ENCODE measurements at places on chromosomes 6 and 20.

DNA sequence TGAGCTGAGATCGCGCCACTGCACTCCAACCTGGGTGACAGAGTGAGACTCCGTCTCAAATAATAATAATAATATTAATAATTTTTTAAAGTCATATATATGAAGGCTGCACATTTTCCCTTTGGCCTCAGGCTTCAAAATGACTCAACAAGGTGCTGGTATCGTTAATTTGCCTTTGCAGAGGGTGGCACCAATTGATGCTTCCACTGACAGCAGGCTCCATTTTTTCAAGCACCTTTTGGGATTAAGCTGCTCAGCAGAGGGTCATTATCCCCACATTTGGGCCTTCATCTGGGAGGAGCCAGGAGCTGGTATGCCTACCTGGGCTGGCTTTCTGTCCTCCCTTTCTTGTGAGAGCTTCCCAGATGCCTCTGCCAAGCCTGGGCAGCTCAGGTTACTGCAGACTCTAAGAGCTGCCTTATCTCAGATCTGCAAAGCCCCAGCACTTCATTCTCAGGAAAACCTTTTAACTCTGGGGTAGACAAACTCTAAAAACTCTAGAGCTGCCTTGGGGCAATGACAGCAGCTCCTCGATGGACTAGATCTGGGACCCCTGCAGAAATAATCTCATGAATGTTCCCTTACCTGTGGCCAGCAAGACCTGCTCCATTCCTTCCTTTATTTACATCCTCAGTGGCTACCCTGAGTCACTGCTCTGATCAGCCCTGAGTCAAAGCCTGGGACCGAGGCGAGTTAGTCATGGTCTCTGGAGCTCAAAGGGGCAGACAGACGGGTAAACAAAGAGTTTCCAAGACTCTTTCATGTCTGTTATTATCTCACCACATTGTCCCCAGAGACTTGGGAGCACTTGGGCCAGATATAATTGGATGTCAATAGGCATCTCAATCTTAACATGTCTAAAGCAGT, 80.0 kb upstream of the EYA2 start:
- DNase-seq: no peak

GRCh38 chr6:127954082-127954481, 53.2 kb upstream of the THEMIS start:
- no peak for DNase-seq

DNA sequence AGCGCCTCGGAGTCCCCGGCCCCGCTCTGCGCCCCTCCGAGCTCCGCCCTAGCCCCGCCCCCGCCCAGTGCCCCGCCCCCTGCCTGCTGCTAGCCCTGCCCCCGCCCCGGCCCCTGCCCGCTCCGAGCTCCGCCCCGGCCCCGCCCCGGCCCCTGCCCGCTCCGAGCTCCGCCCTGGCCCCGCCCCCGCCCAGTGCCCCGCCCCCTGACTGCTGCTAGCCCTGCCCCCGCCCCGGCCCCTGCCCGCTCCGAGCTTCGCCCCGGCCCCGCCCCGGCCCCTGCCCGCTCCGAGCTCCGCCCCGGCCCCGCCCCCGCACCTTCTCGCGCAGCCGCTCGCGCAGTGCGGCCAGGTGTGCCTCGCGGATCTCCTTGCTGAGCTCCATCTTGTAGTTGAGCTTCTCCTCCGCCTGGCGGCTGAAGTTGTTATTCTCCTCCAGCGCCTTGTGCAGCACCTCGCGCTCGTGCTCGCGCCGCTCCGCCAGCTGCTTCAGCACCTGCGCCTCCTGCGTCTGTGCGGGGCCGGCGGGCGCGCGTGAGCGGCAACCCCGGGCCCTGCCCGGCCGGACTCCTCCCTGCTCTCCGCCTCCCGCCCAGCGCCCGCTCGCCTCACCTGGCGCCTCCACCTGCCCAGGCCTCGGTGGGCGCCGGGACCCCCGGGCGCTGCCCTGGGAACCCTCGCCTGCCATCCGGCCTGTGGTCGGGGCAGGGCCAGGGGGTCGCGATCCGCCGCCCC, 11.3 kb downstream of the STMN3 start:
- DNase-seq: peak; percentile 88

DNA sequence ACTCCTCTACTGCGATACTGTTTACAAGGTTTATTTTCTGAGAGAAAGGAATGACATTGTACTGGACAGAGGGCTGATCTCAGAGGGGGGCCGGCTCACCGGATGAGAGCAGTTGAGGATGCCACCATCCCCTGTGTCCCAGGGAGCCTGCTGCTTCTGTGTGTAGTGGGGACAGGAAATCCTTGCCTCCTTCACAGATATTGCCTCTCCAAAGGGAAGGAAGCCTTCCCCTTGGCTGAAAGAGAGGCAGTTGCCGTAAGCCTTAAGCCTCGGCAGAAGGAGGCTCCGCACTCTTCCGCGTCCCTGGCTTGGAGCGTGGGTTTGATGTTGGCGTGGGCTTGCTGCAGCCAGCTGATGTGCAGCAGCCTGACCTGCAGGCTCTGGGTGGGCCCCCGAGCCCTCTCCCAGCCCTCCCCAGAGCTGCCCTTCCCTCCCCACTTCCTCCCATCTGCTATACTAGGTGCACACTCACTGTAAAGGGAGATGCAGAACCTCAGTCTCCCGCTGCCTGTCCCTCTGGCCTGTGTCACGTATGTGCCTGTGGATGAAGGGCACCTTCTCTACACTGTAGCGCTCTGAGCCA, 45.7 kb upstream of the RPS6KA2 start:
- DNase-seq: no peak

GRCh38 chr6:53347250-53347920, 1.4 kb downstream of the ELOVL5 start:
- DNase-seq: no peak

- no peak for DNase-seq
Measured at GRCh38 chr6:62808565-62809293, 402.5 kb upstream of the FKBP1C start.

GRCh38 chr6:57222743-57223077, 603 bp upstream of the RAB23 start:
- DNase-seq: no peak

DNA sequence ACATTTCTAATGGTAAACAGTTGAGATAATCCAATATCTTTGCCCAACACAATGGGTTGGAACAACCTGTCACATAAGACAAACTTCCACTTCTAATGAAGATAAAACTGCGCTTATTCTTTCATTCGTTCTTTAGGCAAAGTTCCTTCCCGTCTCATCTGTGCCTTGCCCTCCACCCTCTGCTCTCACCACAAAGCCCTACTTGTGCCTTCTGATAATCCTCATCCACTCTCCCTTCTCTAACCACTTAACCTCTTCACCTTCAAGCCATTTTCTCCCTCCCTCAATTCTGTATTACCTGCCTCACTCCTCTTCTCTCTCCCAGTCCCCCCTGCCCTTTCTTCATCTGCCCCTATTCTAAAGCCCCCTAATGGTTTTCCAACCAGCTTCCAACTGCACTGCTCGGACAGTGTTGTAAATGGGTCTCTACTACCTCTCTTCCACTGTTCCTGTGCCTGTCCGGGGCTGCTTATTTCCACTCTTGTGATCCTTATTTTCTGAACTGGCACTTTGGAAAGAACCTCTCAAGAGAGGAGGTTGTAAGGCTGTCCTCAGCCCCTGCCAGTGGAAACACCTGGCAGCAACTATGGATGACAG, 62.9 kb upstream of the MYB start:
- no peak for DNase-seq

- peak; percentile 23 for DNase-seq
Measured at GRCh38 chr20:37903317-37904007, 535 bp downstream of the VSTM2L start.

GRCh38 chr20:19936466-19937200, 80.5 kb upstream of the NAA20 start:
- no peak for DNase-seq

- DNase-seq: no peak
Measured at GRCh38 chr6:142935553-142936517, 9.1 kb downstream of the HIVEP2 start.

DNA sequence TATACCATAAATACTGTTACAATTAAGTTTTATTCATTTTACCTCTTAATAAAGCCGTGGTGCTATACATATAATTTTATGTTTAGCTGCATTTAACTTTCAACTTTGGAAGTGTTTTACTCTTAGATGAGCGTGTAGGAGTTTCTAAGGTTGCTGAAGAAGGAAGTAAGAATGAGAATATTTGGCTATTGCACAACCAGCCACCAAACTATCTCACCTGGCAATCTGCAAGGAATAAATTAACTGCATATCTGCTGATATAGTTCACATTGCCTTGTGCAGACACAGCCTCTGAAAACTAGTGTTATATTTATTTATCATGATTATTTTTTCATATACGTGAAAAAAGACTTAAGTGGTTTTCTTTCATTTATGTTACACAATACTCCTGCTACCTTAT, 230.4 kb downstream of the PLCB1 start:
- DNase-seq: no peak

- no peak for DNase-seq
Measured at GRCh38 chr6:32267035-32267434, 43.2 kb upstream of the NOTCH4 start.

DNA sequence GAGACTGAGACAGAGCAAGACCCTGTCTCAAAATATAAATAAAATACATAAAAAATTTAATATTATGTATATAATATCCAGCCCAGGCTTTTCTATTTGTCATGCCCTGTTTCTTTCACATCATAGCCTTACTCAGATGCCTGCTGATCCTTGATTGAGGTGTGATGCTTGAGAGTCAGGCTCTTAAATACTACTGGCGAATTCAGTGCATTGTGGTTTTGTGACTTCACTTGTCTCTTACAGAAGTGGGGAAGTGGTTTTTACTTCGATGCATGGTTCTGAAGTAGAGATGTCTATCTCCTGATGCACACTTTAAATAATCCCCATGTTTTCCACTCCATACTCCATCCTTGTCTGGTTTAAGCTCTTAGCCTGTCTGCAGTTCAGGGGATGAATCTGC, 29.1 kb downstream of the ASXL1 start:
- no peak for DNase-seq

GRCh38 chr6:109325400-109325801, 56.9 kb downstream of the CD164 start:
- no peak for DNase-seq

GRCh38 chr6:169783401-169783800, 32.0 kb downstream of the ERMARD start:
- DNase-seq: no peak

- no peak for DNase-seq
Measured at GRCh38 chr6:16546861-16547260, 214.4 kb downstream of the ATXN1 start.

DNA sequence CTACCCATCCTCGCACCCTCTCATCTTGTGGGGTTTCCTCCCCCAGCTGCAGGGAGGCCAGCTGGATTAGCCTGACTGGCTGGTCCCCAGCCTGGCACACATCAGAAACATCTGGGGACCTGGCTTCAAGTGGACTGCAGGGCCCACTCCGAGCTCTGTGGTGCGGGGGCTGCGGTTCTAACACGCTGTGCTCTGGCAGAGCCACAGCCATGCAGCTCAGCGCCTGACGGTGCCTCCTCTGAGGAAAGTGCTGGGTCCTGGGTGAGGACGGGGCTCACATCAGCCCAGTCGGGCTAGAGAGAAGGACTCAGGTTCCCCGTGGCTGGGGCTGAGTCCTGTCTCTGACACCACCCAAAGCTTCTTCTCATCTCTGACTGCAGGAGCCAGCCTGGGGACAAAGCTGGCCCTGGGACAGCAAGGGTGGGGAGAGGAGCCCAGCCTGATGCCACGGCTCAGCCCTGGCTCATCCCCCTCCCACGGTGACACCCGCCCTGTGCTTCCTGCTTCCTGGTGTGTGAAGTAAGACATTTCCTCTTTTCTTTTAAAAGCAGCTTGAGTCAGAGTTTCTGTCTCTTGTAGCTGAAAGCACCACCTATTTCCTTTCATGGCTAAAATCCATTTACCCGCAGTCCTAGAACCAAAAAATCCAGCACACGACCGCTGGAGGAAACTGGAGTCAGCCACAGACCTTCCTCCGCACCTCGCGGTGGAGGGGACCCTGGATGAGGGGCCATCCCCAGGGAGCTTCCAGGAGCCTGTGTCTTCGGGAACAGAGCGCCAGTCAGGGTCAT, 127.4 kb upstream of the AFDN start:
- peak; percentile 69 for DNase-seq

GRCh38 chr6:25637960-25638434, 14.0 kb upstream of the SCGN start:
- no peak for DNase-seq

DNA sequence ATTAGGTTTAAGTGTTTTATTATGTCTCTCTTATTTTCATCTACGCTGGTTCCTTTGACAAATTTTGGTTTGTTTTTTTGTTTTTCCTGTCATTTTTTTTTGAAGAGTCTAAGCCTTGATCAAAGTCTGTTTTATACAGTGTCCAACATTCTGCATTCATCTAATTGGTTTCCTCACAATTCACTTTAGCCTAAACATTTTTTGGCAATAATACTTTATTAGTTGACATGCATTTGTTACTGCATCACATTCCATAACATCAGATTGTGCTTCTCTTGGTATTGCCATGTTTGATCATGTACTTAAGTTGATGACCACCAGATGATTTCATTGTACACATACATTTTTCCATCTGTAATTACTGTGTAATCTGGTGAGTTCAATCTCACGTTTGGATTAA, 173.2 kb downstream of the ZFAND3 start:
- DNase-seq: no peak

- no peak for DNase-seq
Measured at GRCh38 chr20:9575836-9576235, 61.4 kb downstream of the LAMP5 start.

- no peak for DNase-seq
Measured at GRCh38 chr20:44739942-44740341, 5.7 kb upstream of the KCNK15 start.

- no peak for DNase-seq
Measured at GRCh38 chr6:158460602-158461169, 99.2 kb upstream of the TMEM181 start.

GRCh38 chr6:90583179-90583835, 3.6 kb downstream of the MAP3K7 start:
- DNase-seq: no peak

- no peak for DNase-seq
Measured at GRCh38 chr6:71072508-71072907, 115.6 kb upstream of the B3GAT2 start.

GRCh38 chr20:23856736-23857135, 22.8 kb downstream of the CST5 start:
- no peak for DNase-seq

DNA sequence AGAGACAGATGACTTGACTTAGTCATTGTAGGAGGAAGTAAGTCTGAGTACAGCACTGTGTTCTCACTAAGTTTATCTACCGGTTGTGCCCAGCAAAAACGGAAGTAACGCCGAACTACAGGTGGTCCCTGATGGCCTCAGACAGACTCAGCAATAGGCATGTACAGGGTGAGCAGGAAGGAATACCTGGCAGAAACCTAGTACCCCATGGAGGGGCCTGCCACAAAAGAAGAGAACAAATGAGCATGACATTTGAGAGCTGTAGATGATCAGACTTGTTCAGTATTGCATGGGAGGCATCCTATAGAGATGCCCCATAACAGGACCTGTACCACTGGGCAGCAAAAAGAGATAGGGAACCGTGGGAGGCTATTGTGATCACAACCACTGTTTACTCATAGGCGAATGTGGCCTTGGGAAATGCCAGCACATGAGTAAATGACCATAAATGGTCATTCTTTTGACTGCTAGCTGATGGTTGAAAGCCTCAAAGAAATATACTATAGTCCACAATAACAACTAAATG, 106.4 kb upstream of the TAB2 start:
- no peak for DNase-seq

- DNase-seq: no peak
Measured at GRCh38 chr6:19715167-19715551, 122.0 kb upstream of the ID4 start.

- DNase-seq: no peak
Measured at GRCh38 chr6:130717657-130718056, 109.5 kb upstream of the SMLR1 start.

- DNase-seq: no peak
Measured at GRCh38 chr6:114007516-114007915, 36.6 kb upstream of the HDAC2 start.
